RWPE2 (cell line): ENCODE measurements at places on chromosomes 3 and 15.

GRCh38 chr3:10410383-10411002 lies 89.6 kb upstream of the SEC13 start:
- no peak for DNase-seq

GRCh38 chr3:3086239-3086638 lies 23.9 kb downstream of the IL5RA start:
- DNase-seq, result no peak

DNA sequence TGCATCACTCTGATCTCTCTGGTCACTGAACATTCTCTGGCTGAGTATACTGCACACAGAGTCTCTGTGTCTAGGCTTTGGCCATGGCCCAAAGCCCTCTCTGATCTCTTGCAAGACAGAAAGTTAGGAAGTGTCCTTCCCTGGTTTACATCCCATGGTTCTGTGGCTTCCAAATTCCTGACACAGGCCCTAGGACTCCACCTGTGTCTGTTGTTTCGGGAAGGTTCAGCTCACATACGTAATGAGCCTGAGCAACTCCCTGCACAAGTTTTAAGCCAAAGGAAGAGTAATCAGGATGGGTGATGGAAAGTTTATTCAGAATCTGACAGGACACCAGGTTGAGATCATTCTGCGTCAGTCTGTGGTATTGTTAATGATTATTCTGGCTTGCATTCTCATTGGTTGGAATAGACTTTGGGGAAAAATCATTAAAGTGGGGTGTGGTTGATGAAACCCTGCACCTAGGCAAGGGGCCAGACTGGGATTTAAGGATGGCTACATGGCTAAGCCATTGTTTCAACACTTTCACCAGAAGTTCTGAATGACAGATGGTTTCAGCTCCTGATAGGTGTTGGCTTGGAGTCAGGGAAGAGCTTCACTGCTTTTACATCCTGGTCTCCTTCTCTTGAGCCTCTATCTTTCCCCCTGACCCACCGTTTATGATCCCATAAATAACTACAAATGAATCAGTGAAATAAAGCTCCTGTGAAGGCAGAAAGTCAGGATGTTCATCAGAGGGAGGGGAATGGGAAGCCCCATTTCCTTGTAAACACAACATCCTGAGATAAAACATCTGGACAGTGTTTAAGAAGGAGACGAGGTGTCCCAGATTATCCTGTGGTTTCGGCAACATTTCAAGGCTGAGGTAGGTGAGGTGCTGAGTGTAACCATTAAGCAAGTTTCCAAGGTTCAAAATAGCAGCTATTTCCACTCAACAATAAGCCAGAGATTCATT lies 14.1 kb downstream of the LCMT2 start:
- DNase-seq, result no peak

DNA sequence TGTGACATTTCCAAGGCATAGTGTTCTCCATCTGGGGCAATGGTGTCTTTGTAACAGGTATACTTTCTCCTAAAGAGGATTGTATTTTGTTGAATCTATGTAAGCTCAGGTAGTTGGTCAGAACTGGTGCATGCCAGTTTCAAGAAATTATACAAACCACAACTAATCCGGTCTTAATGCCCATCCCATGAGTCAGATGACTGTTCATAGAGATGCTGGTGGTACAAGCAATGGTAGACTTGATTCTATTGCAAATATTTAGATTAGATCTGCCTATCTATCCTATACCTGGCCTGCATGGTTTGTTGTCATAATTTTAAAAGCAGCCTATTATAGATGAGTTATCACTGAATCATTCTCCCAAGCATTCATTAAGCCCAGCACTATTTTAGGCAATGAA lies 43.5 kb downstream of the ATP13A5 start:
- no peak for DNase-seq

DNA sequence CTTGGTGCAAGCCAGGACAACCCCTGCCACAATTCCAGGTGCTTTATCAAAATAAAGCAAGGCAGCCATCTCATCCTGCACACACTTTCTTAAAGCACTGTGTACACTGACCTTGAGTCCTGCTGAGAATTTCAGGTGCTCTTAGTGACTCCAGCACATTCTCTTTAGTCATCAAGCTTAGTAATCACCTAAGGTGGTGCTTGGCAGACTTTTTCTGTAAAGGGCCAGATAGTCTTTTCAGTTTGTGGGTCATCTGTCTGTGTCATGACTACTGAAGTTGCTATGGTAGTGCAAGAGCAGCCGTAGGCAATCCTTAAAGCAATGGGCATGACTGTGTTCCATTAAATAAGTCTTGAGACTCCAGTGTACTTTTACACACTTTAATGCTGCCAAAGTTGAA lies 36.4 kb downstream of the RIOX2 start:
- no peak for DNase-seq

GRCh38 chr15:27342991-27343390 lies 372.0 kb downstream of the GABRG3 start:
- no peak for DNase-seq
